ENCODE measurements at places on chromosomes 3 and 15.

DNA sequence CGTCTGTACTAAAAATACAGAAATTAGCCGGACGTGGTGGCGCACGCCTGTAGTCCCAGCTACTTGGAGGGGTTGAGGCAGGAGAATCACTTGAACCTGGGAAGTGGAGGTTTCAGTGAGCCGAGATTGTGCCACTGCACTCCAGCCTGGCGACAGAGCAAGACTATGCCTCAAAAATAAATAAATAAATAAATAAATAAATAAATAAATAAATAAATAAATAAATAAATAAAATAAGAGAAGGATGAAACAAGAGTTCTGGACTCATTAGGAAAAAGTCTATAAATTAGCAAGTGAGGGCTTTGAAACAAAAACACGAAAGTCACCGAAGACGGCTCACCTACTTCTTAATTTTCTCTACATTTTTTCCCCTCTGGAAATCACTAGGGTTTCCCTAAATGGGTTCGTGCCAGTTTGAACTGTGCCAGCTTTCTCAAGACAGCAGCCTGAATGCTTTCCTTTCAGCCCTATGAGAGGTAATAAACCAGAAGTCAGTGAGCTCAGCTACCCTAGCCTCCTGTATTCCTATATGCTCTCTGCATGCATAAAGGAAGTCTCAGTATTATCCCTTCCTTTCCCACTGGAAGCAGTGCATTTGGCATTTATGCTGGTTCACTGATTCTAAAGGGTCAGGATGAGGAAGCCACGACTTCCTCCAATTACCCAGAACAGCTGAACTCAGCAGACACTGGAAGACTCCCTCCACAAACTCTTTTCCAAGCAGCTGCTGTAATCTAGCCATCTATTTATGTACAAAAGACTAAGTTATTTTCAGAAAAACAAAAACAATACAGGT is 266.9 kb downstream of the ZBBX start:
- no peak for DNase-seq

GRCh38 chr15:84037301-84037700 is 198.3 kb upstream of the GOLGA6L4 start:
- no peak for DNase-seq

DNA sequence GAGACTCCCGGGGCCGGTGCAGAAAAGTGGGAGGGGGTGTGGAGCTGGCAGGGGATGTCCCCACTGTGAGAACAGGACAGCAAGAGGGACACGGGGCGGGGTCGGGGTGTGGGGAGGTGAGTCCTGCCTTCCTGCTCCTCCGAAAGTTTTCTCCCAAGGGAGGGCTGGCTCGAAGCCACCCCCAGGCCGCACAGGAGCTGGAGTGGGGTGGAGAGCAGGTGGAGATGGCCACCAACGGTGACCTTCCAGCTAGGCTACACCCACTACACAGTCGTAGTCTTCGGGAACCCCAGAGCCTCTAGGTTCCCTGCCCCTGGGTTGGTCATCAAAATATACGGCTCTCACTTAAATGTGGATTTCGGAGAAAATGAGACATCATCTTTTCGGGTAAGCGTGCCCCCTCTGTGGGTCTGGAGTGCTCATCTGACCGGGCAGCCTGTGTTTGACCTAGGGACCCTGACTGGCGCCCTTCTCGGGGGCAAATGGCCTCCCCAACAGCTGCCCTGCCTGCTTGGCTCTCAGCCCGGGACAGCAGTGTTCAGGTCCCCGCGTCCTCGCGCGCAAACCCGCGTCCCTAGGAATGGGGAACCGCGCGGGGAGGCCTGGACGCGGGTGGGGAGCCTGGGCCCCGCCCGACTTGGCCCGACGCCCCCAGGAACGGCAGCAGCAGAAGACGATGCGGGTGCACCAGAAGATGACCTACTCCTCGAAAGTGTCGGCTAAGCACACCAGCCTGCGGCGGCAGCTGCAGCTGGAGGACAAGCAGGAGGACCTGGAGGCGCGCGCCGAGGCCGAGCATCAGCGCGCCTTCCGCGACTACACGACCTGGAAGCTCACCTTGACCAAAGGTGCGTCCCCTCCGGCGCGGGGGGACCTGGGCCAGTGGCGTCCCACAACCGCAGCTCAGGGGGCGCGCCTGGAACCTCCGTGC is 21.2 kb downstream of the CFAP100 start:
- DNase-seq: no peak

DNA sequence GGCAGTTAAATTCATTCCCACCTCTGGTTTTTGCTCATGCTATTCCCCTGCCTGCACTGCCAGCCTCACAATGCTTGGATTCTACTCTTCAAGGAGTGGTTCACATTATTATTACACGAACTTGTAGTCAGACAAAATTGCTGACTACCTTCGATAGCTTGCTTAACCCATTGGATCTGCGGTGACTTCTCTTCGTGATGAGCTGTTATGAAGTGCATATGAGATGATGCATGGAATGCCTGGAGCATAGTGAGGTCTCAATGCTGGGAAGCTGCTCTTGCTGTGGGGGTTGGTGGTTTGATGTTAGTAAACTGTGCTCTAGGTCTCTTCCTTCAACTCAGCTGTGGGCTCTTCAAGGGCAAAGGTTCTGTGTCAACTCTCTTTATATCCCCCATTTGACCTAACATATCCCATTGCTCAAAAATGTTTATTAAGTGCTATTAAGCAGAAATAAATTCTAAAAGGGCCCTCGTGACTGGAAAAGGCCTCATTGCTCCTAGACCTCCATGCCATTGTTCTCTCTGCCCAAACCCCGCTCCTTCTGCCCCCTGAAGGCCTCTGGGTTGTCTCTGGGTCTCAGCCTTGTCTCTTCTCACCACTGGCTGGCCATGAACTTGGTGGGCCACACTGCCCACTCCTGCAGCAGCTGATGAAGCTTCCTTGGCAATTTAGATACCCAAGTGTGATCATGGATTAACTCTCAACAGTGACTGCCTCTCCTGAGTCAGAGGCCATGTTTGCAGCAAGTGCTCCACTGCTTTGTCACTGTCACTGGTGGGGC is 4.5 kb upstream of the SLCO2A1 start:
- no peak for DNase-seq

GRCh38 chr15:78469031-78469430 is 31.0 kb downstream of the IREB2 start:
- no peak for DNase-seq

- DNase-seq: no peak
Measured at GRCh38 chr3:197226179-197226578, 72.2 kb downstream of the DLG1 start.

- no peak for DNase-seq
Measured at GRCh38 chr3:174758943-174759342, 100.2 kb upstream of the NAALADL2 start.

DNA sequence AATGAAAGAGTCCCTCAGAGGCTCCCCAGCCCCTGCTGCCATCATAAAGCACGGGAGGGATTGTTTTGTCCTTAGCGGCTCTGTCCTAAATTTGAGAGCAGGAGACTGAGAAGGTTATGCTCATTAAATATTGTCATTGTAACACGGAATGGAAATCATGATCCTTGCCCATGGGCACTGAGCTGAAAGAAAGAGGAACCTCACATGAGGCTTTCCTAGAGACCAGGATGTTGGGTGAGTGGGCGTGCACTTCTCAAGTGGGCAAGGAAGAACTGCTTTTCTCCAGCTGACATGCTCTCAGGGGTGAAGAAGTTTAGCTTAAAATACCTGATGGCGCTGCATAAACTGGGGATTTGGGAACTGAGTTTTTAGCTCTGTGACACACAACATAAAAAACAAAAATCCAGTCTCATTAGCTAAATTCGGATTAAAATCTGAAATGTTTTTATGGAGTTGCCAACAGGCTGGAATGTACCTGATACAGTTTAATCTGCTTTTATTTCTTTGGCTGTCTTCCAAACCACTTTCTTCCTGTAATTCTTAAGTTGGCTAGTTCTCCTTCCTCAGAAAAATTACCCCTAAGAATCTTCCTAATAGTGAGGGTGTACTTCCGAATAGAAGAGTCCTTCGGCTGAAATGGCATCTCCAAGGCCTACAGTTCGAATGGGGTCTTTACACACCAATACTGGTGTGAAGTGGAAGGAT is 31.7 kb downstream of the ADPGK start:
- DNase-seq: no peak

DNA sequence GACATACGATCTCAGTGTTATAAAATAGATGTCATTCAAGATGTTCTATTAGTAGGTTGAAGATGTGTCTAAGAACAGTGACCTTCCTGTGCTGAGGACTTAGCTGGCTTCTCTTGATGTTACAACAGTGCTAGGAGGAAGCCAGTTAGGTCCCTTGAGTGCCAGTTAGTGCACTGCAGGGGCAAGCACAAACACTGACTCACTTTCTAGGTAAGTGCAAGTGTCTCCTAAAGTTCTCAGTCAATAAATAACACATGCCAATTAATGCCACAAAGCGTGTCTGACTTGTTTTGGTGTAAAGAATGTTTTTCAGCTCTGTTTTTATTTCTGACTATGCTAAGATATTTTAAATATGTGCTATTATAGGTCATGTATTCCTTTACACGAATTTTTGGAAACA is 211.8 kb downstream of the NAALADL2 start:
- no peak for DNase-seq

- DNase-seq: no peak
Measured at GRCh38 chr3:79769229-79769628, 1.4 kb upstream of the ROBO1 start.

DNA sequence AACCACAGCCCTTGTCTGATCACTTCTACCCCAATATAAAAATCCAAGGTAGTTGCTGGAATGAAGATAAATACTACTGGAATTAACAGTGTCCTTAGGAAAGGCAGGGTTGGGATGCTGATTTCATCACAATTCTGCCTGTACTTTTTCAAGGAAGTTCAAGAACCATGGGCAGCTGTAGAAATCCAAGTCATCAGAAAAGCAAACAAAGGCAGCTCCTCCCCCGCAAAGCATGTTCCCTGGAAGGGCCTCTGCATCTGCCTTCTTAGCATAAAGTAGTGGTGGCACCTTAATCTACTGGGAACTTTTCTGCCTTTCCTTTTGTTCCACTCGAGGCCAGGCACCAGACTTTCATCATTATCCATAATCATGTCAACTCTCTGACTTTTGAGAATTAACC is 54.4 kb downstream of the ERC2 start:
- no peak for DNase-seq

- DNase-seq: no peak
Measured at GRCh38 chr3:129315998-129316247, 37.3 kb downstream of the HMCES start.

GRCh38 chr3:112629425-112629824 is 11.5 kb downstream of the CCDC80 start:
- DNase-seq: no peak

DNA sequence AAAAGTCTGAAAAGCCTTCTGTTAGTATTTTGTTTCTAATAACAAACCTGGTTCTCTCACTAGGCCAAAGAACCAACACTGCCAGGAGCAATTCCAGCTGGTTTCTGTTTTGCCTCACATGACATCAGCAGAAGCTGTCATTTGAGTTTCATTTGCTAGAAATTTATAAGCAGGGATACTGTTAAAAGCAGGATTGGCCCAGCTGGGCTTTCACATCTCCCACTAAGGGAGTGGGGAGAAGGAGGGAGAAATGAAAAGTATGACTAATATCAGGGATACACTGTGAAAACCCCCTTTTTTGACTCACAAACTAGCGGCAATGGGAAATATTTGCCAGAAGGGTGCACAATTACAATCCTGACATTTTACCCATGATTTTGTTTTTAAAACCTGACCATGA is 5.3 kb downstream of the CCDC80 start:
- DNase-seq: no peak

GRCh38 chr3:151156618-151157216 is 46.3 kb downstream of the GPR171 start:
- DNase-seq: no peak

- DNase-seq: no peak
Measured at GRCh38 chr15:91698241-91698640, 155.3 kb upstream of the SLCO3A1 start.

- DNase-seq: no peak
Measured at GRCh38 chr15:79828447-79828846, 68.4 kb downstream of the MTHFS start.

DNA sequence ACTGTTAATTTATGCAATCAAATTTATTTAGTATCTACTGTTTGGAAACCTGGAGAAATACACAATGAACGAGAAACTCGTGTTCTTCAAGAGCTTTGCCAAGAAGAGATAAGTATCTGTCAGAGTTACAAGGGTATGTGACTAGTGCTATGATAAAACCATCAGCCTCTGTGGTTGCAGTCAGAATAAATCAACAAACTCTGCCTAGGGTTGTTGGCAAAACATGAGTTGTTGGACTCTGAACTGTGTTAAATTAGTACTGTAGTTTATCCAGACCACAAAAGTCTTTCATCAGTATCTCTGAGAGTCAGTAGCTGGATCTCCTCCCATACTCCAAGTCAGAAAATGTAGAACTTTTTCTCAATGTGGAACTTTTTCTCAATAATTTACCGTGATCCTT is 918.4 kb downstream of the NAALADL2 start:
- no peak for DNase-seq

- no peak for DNase-seq
Measured at GRCh38 chr3:24614359-24614758, 119.7 kb upstream of the THRB start.

- peak; percentile 17 for DNase-seq
Measured at GRCh38 chr15:56537881-56538280, 72.9 kb upstream of the MNS1 start.

DNA sequence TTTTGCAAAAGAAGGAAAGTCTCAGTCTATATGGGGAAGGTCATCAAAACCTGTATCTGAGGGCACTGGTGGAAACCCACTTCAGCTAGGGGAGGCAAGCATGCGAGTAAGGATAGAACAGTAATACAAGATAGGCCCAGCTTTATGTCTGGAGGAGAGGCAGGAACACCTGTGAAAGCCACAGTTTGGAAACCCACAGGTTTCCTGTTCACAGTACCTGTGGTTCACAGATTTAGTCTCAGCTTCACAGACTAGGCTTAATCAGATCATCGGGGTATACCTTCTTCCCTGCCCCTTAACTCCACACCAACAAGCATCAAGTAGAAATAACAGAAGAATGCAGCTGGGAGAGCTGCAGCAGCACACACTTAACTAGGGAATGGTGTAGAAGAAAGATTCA is 36.2 kb downstream of the C2CD4B start:
- DNase-seq: no peak

DNA sequence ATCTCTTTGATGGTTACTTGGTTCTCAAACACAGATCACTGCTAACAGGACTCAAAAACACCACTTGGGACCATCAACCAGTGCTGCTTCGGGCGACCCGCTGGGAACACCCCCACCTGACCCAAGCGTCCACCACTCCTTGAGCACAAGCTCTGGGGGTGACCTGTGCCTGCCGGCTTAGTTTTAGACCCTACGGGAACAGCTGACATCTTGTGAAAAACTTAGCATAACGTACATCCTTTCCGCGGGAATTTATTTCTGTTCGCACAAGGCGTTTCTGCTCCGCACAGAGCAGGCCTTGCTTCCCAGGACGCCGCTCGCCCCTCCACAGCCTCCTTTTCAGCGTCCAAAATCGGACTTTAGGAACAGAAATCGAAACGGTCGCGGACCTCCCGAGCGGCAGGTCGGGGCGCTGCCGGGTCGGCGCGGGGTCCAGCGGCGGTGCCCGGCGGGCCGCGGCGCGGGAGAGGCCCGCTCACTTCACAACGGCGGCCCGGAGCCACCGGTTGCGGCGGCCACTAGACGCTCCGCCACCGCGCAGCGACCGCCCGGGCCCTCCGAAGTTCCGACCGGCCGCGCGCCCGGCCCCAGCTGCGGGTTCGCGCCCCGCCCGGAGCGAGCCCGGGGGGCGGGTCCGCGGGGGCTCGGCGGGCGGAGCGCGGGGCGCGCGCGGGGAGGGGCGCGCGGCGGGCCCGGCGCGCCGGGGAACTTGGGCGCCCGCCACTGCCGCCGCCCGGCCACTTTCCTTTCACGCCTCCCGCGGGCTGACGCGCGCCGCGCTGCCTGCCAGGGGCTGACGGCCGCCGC is 959 bp downstream of the SFMBT1 start:
- DNase-seq: peak; percentile 63

GRCh38 chr3:134956395-134956794 is 161.3 kb downstream of the EPHB1 start:
- DNase-seq: no peak
